HepG2 (cell line): ENCODE measurements at places on chromosomes 4 and X. TPM values are rescaled to one million over a fixed set of nuclear protein-coding genes. Genes with fewer than 3 reads are reported as not detected.

- no peaks in the 10 kb centered on the region for H3K27me3 ChIP-seq
- no peaks in the 10 kb centered on the region for H3K36me3 ChIP-seq
- no peak overlapping the region for H3K27ac ChIP-seq
- no peak overlapping the region for H3K4me3 ChIP-seq
- peaks cover 17% of the 10 kb centered on the region for H3K4me1 ChIP-seq
- DNase-seq = no peak
Measured at GRCh38 chr4:152776352-152776751, 3.2 kb downstream of the TIGD4 start.

GRCh38 chrX:40543661-40544328, 37.0 kb upstream of the ATP6AP2 start:
- H3K4me3 ChIP-seq = no peak overlapping the region
- H3K27ac ChIP-seq = no peak overlapping the region
- no peaks in the 10 kb centered on the region for H3K27me3 ChIP-seq

- no peaks in the 10 kb centered on the region for H3K4me1 ChIP-seq
- no peaks in the 10 kb centered on the region for H3K36me3 ChIP-seq
- DNase-seq = no peak
- no peak overlapping the region for H3K27ac ChIP-seq
- no peak overlapping the region for H3K4me3 ChIP-seq
Measured at GRCh38 chrX:35507701-35508100, 290.4 kb upstream of the MAGEB16 start.

DCAF8L2 gene
- polyA plus RNA-seq = not detected in 2 replicates

DIPK2B gene
- polyA plus RNA-seq = not detected in 2 replicates

COL4A6 gene
- polyA plus RNA-seq = 4.5 and 7.1 TPM in 2 replicates

SLC25A43 gene
- 5.8 and 6.4 TPM in 2 replicates for polyA plus RNA-seq
